ENCODE measurements at places on chromosomes 7 and 10.

- no peak for DNase-seq
Measured at GRCh38 chr7:6409944-6410693, 37.6 kb downstream of the DAGLB start.

GRCh38 chr10:2130705-2131305 is 393.5 kb upstream of the ADARB2 start:
- no peak for DNase-seq

- DNase-seq: peak; percentile 65
Measured at GRCh38 chr7:155738652-155739537, 73.4 kb downstream of the SHH start.

GRCh38 chr7:44541028-44541869 is at the start of gene NPC1L1:
Gene NPC1L1 (minus strand): TSS chr7:44541330. CDS start chr7:44541259, 71 bp downstream.
- DNase-seq: no peak

- no peak for DNase-seq
Measured at GRCh38 chr7:96949766-96950165, 55.6 kb upstream of the DLX6 start.

DNA sequence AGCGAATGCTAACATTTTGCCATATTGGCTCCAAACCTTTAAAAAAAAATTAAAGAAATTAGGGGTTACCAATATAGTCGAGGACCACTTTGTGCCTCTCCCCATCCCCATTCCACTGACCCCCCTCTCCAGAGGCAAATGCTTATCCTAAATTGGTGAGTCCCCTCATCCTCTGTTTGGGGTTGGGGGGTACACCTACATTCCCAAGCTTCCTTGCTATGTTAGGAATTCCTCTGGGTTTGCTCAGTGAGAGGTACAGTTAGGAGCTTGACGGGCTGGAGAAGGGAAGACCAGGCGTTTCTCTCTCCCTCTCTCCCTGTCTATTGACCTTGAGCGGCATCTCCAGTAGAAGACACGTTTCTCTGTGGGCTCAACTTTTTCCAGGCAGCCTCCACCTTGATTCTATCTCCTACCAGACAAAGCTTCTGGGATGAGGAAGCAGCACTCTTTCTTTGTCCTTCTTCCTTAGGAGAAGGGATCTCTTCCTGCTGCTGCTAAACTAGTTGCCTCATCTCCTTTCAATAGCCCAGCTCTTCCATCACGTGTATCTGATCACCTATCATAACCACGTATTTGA is 6.6 kb upstream of the AKR1B15 start:
- no peak for DNase-seq

Data from CD4-positive, alpha-beta T cell treated with Interferon gamma for 1 hour (primary cell).